Astrocyte (in vitro differentiated cells and primary cell): ENCODE measurements at places on chromosomes 16 and 17.
A peak's percentile ranks its signal among the peaks of the same experiment; 100 is the strongest.

DNA sequence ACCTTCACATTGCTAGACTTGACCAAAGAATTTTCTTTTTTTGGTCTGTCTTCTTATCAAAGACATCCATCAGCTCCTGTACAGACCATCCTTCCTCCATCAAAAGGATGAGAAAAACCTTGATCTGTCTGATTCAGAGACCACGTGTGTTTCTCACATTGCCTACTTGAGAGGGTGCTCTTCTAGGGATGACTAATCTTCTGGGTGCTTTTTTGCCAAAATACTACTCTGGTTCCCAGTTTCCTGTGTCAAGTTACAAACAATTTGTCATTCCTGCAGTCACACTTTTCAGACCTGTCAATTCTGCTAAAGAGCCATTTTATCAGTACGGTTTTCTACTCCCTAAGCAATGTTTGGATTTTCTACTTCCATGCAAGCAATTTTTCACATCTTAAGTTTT lies 492.2 kb downstream of the CDH11 start:
- DNase-seq: peak; percentile 75

GRCh38 chr17:43694081-43694870 lies 32.6 kb upstream of the MEOX1 start:
- DNase-seq: peak; percentile 45

GRCh38 chr17:56914581-56915273 lies 878 bp upstream of the TRIM25 start:
- DNase-seq: no peak

DNA sequence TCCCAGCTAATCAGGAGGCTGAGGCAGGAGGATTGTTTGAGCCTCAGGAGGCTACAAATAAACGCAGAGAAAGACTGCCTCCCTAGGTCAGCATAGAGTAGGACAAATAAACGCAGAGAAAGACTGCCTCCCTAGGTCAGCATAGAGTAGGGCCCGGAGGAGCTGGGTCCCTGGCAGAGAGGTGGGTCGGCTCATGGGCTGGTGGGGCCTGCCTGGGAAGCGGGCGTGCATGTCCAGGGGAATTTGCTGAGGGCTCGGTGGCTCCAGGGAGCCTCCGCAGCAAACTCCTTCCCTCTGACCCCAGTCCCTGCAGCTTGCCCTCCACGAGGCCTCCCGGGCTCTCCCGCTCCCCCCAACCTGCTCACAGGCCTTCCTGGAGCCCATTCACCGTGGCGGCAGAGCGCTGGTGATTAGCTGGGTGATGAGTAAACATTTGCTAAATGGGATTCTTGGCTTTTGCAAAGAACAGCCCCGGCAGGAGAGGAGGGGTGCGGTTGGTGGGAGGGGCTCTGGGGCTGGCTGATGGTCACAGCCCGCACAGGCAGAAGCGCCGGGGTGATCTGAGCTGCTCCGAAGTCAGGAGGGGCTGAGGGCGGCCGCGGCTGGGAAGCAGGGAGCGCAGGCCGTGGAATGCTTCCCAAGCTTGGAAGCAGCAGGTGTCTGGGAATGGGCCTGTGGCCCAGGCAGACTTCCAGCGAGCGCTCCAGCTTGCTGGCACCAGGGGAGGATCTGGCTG lies 93.1 kb downstream of the RTN4RL1 start:
- DNase-seq: peak; percentile 29

GRCh38 chr16:73131156-73131862 lies 83.4 kb upstream of the ZFHX3 start:
- DNase-seq: no peak

DNA sequence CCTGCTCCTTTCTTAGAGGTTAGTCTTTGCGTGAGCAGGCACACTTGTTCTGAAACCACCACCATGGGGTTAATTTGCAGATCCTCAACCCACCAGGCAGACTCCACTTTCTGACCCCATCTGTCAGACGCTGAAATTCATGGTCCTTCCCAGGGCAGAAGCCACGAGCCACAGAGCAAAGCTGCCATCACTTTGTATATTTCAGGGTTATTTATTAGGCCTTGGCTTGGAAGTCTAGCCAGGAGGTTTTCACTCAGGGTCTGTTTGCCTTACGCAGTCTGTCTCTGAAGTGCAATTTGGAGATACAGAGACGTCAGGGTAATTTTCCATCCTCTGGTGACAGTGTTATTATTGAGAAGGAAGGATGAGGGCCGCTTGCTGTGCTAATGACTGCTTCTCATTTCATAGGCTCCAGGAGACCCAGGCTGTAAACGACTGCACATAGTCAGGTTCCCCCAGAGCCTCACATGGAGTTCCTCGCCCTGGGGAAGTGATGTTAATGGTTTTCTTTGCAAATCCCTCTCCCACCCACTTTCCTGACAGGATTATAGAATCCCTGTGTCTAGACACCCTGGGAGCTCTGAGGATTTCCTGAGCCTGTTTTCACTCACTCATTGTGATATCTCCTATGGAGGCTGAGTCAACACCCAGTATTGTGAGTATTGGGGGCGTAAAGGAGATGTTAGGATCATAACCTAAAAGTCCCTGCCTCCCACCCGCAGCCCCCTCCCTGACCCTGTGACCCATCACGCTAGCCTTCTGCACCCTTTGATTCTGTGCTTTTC lies 269.0 kb downstream of the ABCC12 start:
- DNase-seq: no peak

DNA sequence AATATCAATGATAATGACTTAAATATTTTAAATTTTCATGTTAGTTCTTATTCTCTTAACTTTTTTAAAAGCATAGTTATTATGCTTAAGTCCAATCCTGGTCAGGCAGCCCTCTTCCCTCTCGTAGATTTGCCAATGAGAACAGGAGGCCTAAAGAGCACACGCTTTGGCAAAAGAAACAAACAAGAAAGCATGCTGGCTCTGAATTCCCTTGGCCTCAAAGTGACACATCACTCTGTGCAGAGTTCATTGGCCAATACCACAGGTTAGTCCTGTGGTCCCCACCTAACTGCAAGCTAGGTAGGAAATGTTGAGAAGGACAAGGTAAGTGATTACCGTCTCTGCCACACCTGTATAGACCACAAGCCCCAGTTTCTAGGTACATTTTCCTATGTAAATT lies 61.5 kb downstream of the MYO1D start:
- DNase-seq: no peak

GRCh38 chr16:81752225-81752875 lies 26.7 kb upstream of the PLCG2 start:
- DNase-seq: no peak

GRCh38 chr17:2849327-2849670 lies 53.1 kb downstream of the RAP1GAP2 start:
- DNase-seq: no peak

DNA sequence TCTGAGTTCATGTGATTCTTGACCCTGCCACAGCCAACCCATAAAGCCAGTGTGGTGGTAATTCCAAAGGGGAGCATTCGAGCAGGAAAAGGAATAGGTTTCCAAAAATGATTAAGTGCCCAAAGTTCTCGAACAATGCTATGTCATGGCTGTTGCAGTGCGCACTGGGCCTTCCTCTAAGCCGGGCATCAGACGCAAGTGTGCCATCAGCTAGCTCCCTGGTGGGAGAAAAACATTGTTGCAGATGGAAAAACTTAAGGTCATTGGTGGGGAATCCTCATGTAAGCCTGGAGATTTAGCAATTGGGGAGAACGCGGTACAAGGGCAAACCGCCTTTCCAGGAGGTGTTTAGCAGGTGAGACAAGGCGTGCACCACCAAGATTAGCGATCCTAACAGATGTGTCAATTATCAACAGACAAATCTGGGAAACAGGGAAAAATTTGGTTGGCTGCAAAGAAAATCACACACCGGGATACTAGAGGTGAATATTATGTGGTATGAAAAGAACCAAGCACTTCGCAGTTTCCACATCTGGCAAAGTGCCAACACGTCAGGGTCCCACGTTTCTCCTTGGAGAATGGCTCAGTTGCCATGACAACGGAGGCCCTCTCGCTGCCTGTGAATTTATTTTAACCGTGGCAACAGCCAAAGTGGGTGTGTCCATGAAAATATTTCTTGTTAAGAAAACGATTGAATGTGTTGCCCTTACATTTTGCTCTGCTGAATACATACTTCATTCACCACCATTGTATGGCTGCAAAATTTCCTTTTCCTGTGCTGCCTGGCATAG lies 118.5 kb upstream of the CACNG5 start:
- DNase-seq: peak; percentile 14

- DNase-seq: no peak
Measured at GRCh38 chr17:81960130-81960958, 643 bp downstream of the NOTUM start.

GRCh38 chr16:1002399-1003166 lies 21.0 kb downstream of the SOX8 start:
- DNase-seq: peak; percentile 66

- no peak for DNase-seq
Measured at GRCh38 chr17:69375229-69375628, 39.3 kb upstream of the MAP2K6 start.

GRCh38 chr16:2472885-2473445 lies 1.9 kb downstream of the NTN3 start:
- no peak for DNase-seq

- peak; percentile 29 for DNase-seq
Measured at GRCh38 chr16:17312094-17312710, 158.6 kb downstream of the XYLT1 start.
